ENCODE measurements at places on chromosomes 7 and 10. TPM values are rescaled to one million over a fixed set of nuclear protein-coding genes. Genes with fewer than 3 reads are reported as not detected.
A peak's percentile ranks its signal among the peaks of the same experiment; 100 is the strongest.

Gene LAMB1
- total RNA-seq, result 140 TPM

Gene IGFBP1
- total RNA-seq, result 0.23 TPM

DNA sequence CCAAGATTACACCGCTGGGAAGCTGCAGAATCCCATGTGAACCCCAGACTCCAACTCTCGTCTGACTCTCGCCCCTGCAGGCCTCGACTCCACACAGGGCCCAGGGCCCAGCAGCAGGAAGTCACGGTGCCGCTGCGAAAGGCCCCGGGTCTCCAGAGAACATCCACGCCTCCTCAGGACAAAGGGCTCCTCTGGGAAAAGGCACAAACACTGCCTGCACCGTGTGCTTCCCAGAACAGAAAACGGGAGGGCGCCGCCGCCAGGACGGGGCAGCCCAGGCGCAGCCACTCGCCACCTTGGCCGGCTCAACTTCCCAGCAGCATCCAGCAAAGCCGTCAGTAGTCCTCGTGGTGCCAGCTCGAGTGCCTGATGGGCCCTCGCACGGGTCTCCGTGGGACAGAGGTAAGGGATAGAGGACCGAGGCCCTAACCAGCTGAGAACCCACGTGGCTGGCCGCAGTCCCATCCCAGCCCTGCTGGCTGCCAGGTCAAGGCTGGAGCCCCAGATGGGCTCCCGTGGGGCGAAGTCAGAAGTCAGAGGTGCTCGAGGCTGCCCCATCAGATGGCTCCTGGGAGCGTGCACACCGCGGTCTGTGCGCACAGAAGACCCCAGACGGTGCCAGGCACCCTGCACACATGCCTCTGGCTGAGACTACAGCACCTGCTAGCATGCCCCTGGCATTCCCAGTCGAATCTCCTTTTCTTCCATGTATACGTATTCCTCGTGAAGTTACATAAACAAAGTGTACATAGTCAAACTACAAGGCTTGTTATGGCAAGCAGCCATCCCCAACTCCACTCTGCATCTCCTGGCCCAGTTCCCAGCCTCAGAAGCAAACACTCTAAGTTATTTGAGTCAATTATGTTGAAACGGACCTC, 60.2 kb downstream of the MAD1L1 start:
- peak; percentile 25 for DNase-seq

DNA sequence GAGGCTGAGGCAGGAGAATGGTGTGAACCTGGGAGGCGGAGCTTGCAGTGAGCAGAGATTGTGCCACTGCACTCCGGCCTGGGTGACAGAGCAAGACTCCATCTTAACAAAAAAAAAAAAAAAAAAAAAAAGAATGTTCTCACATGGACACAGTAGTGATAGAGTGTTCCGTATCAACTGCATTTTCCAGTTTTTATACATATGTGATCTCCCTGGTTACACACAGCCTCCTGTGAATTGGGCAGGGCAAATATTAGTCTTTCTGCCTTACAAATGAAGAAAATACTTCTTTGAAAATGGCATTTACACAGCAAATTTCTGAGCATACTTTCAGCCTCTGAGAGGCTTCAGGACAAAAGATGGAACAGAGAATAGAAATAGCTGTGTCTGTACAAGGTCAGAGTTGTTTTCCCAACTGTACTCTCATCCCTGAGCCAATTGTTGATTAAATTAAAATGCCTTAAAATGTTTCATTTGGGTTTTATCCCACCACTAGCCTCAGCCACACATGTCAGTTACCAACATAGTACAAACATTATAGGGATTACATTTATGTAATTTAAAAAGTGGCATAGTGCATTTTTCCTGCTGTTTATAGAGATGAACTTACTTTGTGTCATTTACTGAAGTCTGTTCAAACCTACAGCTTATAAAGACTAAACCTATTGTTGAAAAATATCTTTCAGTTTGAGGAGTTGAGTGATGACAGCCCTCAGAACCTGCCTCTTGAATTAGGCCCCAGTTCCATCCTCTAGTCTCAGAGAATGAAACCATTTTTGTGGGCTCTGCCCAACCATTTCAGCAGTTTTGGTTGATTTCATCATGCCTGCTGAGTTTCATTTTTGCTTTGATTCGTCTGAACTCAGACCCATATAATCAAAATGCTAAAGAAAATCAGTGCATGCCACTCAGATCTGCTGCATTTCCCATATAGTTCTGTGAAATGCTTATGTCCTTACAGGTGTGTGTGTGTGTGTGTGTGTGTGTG, 609.4 kb upstream of the C7orf33 start:
- DNase-seq, result no peak

- no peak for DNase-seq
Measured at GRCh38 chr7:70893422-70893821, 238.5 kb upstream of the GALNT17 start.

- no peak for DNase-seq
Measured at GRCh38 chr7:97407106-97407505, 289.6 kb downstream of the SDHAF3 start.

DNA sequence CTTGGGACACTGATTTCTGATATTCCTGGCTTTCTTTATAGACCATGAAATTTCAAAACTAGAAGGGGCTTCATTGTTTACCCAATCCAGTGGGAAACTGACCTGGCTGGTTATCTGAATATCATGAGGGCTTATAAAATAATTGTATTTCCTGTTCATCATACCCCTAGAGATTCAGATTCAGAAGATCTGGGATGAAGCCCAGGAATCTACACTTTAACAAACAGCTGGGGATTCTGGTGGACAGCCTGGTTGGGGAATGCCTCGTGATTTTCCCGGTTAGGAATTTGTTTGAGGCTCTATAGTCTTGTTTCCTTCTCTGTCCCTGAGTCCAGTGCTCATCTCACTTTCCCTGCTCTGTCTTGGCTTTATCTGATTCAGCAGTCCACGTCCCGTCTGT, 110.3 kb downstream of the ADRA2A start:
- no peak for DNase-seq
